Activated CD8-positive, alpha-beta memory T cell treated with anti-CD3 and anti-CD28 coated beads for 48 hours (primary cell): ENCODE measurements at places on chromosomes 2 and 18.

- no peak for DNase-seq
These were observed 1.4 kb upstream of the ACMSD start for GRCh38 chr2:134836986-134837385.

- DNase-seq = no peak
These were observed 1.6 kb upstream of the DNER start for GRCh38 chr2:229715895-229716507.

DNA sequence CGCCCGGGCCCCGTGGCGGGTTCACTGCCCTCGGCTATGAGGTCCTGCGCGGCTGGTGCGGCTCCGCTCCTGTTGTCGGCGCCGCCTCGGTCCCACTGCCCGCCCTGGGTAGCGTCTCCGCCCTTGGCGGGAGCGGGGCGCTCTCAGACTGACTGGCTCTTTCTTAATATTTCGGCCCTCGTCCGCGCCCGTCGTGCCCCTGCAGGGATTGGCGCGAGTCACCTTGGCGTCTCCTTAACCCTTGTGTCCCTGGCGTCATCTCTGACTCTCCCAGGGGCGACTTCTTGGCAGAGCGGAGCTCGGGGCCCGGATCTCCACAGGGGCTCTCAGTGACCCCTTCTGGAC, 1.3 kb downstream of the PTMA start:
- peak; percentile 43 for DNase-seq

DNA sequence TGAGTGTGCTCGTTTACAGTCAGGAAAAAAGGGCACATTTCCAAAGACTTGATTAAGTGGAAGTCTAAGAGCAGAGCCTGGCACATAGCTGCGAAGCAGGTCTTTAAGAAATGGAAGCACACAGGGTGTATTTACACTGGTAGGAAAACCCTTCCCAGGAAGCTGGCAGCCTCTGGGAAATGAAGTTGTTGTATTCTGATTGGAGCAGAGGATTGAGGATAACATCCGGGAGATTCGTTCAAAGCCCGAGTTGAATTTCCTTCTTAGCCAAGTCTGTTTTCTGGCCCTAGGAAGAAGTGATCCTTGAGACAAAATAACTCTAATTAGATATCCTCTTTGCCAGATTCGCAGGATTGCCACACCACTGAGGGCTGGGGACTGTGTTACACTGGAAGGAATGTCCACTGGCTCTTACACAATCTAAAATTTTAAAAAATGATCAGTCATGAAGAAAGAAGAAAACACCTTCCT, 75.9 kb downstream of the ITGB1BP1 start:
- DNase-seq = no peak

GRCh38 chr2:237480556-237480955, 6.5 kb upstream of the MLPH start:
- no peak for DNase-seq

GRCh38 chr2:36290306-36290856, 65.2 kb upstream of the CRIM1 start:
- no peak for DNase-seq

- DNase-seq = no peak
These were observed 716.8 kb downstream of the SUCLG1 start for GRCh38 chr2:83742117-83742782.

DNA sequence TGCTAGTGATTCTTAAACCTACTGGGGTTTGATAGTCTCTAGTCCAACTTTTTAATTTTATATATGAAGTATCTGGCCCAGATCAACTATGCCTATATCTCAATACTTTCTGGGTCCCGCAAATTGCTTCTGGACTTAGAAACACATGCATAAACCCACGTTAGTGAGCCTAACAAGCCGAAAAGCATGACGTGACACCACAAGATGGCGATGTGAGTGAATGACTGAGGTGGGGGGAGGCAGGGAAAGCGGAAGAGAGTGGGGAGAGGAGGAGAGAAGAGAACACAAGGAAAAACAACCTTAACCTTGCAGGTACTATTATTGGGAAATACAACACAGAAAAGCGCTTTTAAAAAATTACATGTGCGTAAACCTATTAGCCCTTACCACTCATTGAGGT, 13.8 kb downstream of the PDIA6 start:
- DNase-seq = no peak

DNA sequence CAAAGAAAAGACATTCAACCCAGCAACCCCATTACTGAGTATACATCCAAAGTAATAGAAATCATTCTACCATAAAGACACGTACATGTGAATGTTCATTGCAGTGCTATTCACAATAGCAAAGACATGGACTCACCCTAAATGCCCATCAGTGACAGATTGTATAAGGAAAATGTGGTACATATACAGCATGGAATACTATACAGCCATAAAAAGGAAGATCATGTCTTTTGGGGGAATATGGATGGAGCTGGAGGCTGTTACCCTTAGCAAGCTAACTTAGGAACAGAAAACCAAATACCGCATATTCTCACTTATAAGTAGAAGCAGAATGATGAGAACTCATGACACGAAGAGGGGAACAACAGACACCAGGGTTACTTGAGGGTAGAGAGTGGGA, 145.9 kb downstream of the GULP1 start:
- DNase-seq = no peak

- no peak for DNase-seq
These were observed 2.6 kb downstream of the HAAO start for GRCh38 chr2:42789751-42790150.

DNA sequence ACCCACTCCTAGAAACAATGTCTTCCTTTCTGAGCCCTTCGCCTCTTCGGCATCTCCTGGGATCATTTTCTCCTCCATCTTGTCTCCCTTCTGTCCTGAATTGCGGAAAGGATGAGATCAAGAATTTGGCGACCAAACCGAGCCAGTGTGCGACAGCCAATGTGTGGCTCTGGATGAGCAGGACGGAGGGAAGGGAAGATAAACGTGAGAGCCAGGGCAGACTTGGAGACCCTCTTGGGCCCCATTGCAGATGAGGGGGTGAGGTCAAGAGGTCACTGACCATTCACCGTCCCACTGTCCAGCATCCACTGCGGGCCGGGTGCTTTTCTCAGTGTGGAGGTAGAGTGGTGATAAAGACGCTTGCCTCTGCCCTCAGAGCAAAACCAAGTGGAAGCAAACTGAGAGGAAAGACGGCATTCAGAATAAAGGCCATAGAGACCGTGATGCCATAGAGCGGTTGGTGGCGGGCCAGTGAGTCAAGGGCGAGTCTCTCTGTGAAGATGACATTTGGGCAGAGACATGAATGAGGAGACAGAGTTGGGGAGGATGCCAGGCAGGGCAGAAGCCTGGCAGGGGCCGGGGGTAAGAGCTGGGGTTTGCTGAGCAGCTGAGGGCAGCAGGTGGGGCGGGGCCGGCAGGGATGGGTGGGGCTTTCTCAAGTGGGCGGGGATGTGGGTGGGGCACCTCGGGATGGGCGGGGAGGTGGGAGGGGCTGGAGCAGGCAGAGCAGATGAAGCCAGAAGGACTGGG, 55.6 kb downstream of the ACAA2 start:
- DNase-seq = no peak

DNA sequence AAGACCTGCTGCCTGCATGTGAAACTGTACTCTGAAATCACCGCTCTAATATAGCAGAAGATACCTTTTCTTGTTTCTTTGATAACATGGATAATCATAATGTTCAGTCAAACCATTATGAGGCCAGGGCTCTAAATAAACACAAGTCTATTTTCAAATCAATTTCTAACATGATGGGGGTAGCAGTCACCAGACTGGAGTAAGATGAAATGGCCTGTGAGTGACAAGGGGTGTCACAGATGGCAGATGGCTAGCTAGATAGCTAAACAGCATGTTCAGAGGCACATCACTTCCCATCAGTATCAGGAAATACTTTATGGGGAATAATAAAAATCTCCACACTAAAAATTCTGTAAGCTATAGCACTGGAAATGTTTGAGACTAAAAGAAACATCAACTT, 14.0 kb downstream of the MBD2 start:
- DNase-seq = no peak

- no peak for DNase-seq
These were observed 23.0 kb downstream of the FAM171B start for GRCh38 chr2:186716899-186717298.

GRCh38 chr2:219574484-219575311, 2.6 kb downstream of the INHA start:
- DNase-seq = no peak

- DNase-seq = no peak
These were observed 59.9 kb downstream of the SUMO1 start for GRCh38 chr2:202178346-202178958.

DNA sequence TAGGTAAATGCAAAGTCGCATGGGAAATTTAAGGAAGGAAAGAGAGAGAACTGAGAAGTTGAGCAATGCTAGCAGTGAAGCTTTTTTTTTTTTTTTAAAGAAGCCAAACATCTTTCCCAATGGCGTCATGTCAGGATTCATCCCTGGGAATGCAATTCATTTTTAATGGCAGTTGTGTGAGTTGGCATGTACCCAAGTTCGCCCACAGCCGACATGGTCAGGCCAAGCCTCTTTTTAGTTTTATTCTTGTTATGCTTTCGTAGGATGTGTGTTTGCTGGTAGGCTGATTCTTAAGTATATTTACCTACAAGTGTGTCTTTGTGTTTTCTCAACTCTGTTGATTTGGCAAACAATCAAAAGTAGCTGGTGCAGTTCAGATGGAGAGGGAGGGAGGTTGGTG, 127.6 kb upstream of the ITGA6 start:
- no peak for DNase-seq

DNA sequence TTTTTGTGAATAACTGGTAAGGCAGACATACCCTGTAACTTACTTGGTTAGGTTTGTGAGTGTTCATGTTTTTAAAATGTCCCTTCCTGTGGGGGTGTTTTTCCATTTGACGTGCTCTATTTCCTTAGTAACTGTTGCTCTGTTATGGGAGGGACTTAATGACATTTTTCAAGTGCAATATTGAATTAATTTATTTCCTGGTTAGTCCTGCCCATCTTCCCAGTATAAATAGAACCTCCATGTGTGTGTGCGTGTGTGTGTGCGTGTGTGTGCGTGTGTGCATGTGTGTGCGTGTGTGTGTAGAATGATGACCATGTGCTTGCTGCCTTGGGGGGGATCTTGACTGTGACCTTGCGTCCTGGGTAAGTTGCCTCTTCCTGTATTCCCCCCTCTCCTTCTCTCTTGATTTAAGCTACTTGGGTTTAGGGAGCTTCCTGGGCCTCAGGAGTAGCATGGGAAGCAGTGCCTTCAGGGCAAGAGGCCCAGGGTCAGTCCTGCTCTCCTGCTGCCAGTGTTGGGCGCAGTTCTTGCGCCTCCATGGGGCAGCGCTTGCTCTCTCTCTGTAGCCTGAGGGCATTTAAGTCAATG, 163.9 kb downstream of the LDLRAD4 start:
- no peak for DNase-seq

GRCh38 chr2:20560011-20560410, 90.9 kb downstream of the HS1BP3 start:
- DNase-seq = no peak

DNA sequence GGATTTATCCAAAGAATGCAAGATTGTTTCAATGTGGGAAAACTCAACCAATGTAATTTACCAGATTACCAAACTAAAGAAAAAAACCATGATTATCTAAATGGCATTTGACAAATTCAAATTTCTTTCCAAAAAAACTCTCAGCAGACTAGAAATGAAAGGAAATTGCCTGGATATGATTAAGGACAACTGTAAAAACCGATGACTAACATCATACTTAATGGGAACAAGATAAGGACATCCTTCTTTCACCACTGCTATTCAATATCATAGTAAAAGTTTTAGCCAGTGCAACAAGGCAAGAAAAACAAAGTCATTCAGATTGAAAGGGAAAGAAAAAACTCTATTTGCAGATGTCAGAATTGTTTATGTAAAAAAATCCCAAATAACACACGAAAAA, 4.4 kb upstream of the CCDC150 start:
- DNase-seq = no peak

- no peak for DNase-seq
These were observed 77.8 kb upstream of the STON1 start for GRCh38 chr2:48452108-48452507.

- DNase-seq = no peak
These were observed 210.4 kb upstream of the DSEL start for GRCh38 chr18:67726882-67727281.

GRCh38 chr2:101500180-101500579, 25.3 kb upstream of the RFX8 start:
- DNase-seq = no peak

- DNase-seq = no peak
These were observed 170.5 kb downstream of the PHLPP1 start for GRCh38 chr18:62885804-62886203.

DNA sequence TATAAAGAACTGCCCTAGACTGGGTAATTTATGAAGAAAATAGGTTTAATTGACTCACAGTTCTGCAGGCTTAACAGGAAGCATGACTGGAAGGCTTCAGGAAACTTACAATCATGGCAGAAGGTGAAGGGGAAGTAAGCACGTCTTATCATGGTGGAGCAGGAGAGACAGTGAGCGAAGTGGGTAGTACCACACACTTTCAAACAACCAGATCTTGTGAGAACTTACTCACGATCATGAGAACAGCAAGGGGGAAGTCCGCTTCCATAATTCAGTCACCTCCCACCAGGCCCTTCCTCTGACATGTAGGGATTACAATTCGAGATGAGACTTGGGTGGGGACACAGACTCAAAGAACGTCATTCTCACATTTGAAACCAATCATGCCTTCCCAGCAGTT, 260.1 kb upstream of the FAM98A start:
- no peak for DNase-seq

- DNase-seq = no peak
These were observed 392.2 kb downstream of the ARHGAP15 start for GRCh38 chr2:143521396-143521795.

GRCh38 chr2:101644842-101645383, 52.6 kb upstream of the MAP4K4 start:
- no peak for DNase-seq

DNA sequence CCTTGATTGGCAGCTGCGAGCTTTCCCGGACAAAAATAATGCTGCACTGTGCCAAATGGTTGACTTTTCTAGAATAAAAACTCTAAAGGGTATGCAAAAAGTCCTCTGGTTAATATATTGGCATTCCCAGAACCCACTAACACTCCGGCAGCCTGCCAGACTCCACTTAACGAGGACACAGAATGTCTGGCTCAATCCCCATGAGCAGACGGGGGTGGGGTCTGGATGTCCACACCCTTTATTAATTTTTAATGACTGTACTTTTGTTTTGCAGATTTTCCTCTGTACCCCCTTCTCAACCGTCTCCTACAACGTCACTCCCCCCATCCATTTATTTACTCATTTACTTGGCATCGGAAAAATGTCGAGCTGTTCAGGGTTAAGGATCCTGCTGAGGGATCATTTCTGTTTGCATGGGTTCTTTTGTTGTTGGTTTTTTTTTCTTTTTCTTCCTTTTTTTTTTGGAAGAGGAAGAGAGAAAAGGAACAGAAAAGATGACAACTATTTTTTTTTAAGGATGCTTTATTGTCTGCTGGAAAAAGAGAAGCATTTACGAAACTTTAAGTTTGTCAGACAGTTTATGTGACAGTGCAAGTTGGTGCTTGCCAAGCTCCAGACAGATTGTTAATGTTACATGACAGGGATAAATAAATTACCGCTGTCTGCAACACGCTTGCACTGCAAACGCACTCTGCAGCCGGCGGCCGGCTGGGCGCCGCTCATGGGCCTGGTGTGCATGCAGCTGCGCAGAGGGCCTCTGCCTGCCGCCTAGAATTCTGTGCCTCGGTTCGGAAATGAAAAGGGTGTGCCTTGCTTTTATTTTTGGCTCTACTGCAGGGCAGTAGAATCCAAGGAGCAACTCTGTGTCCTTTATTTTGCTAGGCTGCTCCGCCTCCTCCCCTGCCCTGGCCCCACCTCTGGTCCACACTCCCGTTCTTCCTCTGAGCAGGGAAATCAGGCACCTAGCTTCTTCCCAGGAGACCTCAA, 3.6 kb downstream of the LDLRAD4 start:
- DNase-seq = no peak
